ENCODE measurements at places on chromosomes 3 and 15.

- no peak for DNase-seq
Measured at GRCh38 chr15:67882487-67883233, 42.8 kb upstream of the RNU6-1 start.

- DNase-seq, result no peak
Measured at GRCh38 chr3:186888569-186888968, 41.8 kb upstream of the ST6GAL1 start.

GRCh38 chr3:23867400-23867799 lies 49.4 kb downstream of the NKIRAS1 start:
- DNase-seq, result no peak

GRCh38 chr15:81547521-81548132 lies 173.6 kb upstream of the TMC3 start:
- DNase-seq, result no peak

- no peak for DNase-seq
Measured at GRCh38 chr3:34351882-34352777, 553.7 kb downstream of the PDCD6IP start.

- DNase-seq, result no peak
Measured at GRCh38 chr3:197027151-197027895, 2.3 kb downstream of the MELTF start.

DNA sequence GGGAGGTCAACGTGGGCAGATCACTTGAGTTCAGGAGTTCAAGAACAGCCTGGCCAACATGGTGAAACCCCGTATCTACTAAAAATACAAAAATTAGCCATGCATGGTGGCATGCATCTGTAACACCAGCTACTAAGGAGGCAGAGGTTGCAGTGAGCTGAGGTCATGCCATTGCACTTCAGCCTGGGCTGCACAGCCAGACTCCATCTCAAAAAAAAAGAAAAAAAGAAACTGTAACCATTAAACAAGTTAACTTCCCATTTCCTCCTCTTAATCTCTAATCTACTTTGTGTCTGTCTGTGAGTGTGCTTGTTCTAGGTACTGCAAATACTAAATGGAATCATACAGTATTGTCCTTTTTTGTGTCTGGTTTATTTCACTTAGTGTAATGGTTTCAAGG lies 2.7 kb downstream of the RBM6 start:
- no peak for DNase-seq

DNA sequence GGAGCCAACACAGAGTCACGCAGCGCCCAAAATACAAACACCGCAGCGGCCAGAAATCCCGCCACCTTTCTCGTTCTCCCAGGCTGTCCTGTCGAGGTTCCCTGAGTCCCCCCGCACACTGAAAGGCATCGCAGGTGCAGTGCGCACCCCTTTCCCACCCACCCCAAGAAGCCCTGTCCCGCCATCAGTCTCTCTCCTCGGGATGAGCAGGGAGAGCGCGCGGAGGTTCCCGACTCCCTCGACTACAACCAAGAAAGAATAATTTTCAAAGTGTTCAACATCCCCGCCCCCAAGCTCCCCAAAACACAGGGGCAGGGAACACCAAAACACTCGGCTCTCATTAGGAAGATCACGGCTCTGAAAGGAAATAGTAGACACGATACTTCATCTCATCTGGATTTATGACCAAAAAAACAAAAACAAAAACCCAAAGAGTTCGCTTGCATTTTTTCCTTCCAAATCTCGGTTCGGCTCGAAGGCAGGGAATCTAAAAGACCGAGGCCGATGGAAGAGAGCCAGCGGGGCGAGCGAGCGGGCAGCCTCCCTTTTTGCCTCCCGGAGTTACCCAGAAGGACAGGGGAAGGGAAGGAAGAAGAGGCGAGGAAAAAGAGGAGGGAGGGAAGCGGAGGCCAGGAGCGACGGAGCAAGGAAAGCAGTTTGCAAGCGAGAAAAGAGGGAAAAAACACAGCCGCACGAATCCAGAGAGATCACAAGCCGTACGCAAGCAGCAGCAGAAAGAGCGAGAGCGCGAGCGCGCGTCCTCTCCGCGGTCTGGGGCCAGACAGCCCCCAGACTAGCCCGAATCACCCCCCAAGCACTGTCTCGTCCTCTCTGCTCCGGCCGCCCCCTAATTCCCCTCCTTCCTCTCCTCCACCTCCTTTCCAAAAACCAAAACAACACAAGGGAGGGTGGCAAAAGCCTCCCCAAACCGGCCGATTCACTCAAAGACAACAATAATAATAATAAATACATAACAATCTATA lies 808 bp downstream of the BCL6 start:
- no peak for DNase-seq

- no peak for DNase-seq
Measured at GRCh38 chr3:3665961-3666640, 133.1 kb upstream of the LRRN1 start.

- no peak for DNase-seq
Measured at GRCh38 chr3:15079091-15079490, 14.0 kb upstream of the MRPS25 start.

- no peak for DNase-seq
Measured at GRCh38 chr15:91307601-91308000, 207.5 kb downstream of the SV2B start.

DNA sequence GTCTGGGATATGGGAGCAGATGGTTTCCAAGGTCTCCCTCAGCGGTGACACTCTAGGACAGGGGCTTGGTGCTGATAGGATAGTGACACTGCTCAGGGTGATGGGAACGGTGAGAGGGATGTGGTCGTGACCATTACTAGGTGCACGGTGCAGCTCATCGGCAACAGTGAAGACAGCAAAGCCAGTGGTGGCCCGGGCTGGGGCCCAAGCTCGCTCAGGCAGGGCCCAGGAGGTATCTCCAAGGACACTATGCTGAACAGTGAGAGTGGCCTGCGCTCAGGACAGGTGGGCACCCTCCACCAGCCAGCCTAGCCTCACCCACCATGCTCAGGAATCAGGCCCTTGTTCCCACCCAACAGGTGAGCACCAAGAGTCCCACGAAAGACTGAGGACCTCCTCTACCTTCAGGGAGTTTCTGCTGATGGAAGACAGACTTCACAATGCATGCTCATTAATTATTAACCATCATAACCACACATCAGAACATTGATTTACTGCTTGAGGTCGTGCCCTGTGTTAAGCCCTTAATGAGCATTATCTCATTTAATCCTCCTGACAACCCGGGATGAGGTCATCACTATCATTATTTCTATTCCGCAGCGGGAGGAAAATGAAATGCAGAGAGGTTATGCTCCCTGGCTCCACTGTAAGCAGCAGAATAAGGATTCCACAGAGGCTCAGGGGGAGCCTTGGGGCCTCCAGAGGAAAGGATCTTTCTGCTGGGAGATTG lies 269.4 kb downstream of the UACA start:
- no peak for DNase-seq

DNA sequence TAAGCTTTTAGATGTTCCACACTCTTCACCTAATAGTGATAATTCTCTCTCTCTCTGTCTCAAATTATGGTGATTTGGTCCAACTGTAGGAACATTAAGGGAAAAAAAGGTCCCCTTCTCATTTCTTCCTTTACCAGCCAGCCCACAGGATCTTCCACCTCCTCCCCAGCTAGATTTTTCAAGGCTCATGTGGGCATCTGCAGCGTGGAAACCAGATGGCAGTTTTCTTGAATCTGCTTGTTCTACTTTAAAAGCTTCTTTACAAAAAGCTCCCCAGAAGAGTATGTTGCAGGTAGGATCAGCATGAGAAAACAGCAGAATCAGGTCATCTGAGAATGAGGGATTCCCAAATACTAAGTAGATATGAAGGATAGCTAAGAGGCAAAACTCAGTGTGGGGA lies 208.6 kb upstream of the PFN2 start:
- no peak for DNase-seq

DNA sequence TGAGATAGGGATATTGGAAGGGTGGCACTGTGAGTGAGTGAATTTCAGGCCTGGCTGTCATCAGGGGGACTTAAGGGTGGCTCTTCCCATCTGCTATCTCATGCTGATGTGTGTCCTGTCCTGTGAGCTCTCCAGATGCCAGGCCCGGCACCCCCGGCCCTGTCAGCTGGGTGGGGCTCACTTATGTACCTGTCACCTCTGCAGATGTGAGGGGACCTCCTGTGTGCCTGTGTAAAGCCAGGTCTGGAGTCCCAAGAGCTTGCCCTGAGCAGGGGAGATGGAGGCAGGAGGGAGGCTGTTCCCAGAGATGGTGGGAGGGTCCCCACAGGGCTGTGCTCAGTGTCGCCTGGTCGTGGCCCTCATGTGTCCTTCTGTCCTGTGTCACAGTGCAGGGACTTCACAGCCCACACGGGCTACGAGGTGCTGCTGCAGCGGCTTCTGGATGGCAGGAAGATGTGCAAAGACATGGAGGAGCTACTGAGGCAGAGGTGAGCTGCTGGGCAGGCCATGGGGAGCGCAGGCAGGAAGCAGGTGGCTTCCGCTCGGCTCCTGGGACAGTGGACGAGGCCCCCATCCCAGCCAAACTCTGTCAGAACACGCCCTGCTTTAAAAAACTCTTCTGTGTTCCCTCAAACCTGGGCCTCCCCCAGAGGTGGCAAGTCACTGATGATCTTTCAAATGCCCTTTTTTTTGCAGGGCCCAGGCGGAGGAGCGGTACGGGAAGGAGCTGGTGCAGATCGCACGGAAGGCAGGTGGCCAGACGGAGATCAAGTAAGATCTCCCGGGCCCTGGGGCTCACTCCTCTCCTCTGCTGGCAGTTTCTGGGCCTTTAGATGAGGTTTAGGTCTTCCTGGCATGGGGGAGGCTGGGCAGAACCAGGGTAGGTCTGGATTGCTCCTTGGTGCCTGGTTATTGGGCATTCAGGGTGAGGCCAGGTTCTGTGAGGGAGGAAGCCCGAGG lies 23.1 kb downstream of the PSTPIP1 start:
- no peak for DNase-seq

DNA sequence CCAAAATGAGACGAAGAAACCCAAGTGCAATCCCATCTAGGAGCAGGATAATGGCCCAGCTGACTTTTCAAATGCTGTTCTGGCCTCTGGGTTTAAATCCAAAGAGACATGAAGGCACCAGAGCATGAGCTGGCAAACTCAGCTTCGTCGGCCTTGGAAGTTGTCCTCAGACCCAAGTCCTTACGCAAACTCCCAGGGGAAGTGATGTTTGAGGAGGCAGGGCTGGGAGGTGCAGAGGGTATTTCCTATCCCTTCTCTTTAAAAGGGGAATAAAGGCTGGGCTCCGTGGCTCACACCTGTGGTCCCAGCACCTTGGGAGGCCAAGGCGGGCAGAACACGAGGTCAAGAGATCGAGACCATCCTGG lies 68.9 kb upstream of the HERC1 start:
- DNase-seq, result no peak

DNA sequence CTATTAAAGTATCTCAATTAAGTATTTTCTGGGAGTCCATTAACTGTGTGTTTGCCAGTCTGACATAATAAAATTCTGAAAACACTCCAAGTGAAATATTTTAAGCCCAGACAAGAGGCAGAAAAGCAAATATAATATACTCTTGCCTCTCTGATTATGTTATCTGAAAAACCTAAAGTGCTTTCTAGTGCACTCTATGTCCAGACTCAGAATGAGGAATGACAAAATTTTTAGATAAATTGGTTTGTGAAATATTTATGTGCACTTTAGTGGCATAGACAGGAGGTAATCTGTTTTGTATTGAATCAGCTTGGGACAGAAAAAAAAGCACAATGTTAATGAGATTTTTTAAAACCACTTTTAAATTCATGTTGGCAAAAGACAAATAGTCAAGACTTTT lies 508.2 kb upstream of the SUCLG2 start:
- no peak for DNase-seq

- no peak for DNase-seq
Measured at GRCh38 chr15:48029642-48030041, 91.1 kb upstream of the SLC24A5 start.

DNA sequence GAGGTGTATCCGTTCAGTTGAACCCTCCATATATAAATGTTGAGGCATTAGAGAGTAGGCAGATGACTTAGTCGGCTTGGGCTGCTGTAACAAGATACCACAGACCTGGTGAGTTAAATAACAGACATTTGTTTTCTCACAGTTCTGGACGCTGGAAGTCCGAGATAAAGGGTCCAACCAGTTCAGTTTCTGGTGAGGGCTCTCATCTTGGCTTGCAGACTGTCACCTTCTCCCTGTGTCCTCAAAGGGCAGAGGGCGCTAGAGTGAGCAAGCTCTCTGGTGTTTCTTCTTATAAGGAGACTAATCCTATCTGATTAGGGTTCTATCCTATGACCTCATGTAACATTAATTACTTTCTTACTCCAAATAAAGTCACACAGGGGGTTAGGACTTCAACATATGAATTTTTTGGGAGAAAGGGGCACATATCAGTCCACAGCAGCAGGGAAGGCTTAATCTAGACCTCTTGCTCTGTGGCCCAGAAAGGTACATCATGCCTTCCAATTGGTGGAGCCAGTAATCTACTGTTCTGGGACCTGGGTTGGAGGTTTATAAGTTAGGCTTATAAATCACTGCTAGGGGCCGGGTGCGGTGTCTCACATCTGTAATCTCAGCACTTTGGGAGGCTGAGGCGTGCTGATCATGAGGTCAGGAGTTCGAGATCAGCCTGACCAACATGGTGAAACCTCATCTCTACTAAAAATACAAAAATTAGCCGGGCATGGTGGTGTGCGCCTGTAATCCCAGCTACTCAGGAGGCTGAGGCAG lies 26.3 kb upstream of the SLC28A2 start:
- DNase-seq, result no peak

DNA sequence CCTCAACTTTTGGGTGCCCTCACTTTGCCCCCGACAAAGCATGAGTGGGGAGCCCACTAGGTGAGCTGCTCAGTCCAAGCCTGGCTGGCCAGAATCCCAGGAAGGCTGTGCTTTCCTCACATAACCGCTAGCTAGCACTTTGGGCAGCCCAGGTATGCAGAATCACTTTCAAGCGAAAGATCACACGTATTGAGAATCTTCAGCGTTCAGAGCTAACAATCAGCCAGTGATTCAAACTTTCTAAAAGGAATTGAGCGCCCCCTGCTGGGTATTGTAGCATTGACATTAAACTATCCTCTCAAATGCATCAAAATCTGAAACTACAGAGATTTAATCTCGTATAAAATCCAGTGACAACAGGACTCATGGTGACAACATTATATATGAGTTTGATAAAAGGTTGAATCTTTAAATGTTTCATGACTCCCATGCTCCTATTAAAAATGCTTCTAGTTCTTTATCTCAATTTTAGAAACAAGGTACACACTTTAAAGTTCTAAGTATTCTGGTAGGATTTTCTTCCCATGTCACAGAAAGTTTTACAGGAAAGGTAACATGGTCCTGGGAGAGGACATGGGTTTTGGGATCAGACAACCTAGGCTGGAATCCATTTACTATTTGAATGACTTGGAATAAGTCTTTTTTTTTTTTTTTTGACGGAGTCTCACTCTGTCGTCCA lies 11.8 kb downstream of the ANAPC13 start:
- peak; percentile 51 for DNase-seq

DNA sequence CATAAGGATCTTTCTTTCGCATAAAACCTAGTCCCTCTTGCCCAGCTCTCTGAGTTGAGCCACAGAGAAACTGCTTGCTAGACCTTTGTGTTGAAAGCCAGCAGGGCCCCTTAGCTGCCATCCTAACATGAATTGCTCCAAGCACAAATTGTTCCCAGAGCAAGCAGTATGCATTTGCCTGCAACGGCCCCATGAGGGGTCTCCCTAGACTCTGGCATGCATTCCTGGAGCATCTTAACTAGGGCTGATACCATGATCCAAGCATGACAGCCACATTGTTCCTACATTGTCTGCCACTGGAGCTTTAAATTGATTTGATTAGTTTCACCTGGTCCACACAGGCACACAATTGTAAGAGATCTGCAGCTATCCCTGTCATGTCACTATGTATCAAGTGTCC lies 428.1 kb downstream of the TAFA4 start:
- DNase-seq, result no peak

- DNase-seq, result no peak
Measured at GRCh38 chr3:40247714-40248454, 61.6 kb upstream of the EIF1B start.

- DNase-seq, result no peak
Measured at GRCh38 chr3:81419228-81419627, 342.2 kb downstream of the GBE1 start.

- no peak for DNase-seq
Measured at GRCh38 chr15:43483297-43484128, 9.4 kb downstream of the TP53BP1 start.

Data from HCT116 (cell line).